ENCODE measurements at places on chromosomes 5 and 9.

- DNase-seq = no peak
Observed at GRCh38 chr5:7869474-7870136, 657 bp downstream of the MTRR start.

- no peak for DNase-seq
Observed at GRCh38 chr9:76644171-76644570, 120.1 kb upstream of the PCA3 start.

DNA sequence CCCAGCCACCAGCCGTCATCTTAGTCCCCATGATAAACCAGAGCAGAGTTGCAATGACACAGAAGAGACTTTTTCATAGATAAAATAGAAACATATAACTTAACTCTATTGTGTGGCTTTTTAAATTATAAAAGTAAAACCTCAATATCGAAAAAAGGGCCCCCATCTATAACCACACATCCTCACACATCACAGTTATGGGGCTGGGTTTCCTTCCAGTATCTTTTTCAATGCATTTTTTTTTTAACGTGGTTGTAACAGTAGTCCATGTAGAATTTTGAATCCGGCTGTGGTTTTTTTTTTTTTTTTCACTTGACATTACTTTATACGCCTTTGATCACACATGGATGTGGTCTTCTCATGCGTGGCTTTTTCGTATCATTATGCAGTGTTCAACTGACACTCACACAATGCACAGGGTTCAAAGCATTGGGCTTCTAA is 77.4 kb downstream of the CFAP77 start:
- DNase-seq = no peak

GRCh38 chr5:132557478-132558172 is 848 bp downstream of the RAD50 start:
- DNase-seq = peak; percentile 16

DNA sequence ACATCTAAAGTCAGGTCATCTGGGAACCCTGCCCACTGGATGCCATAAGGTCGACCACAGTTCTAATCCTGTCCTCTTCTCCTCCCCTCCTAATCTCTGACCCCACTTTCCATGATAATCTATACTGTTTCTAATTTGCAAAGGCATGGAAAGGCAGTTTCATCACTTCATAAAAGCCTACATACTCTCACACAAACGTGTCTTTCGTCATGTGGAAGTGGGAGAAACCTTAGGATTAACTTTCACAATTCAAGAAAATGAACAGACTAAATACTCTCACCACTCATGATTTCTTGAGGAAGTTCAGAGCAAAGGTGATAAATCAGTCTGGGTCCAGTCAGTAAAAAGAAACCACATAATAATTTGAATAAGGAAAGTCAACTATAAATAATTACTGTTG is 5.5 kb downstream of the FANCC start:
- DNase-seq = no peak

- DNase-seq = no peak
Observed at GRCh38 chr5:158116965-158117364, 258.0 kb upstream of the CLINT1 start.

DNA sequence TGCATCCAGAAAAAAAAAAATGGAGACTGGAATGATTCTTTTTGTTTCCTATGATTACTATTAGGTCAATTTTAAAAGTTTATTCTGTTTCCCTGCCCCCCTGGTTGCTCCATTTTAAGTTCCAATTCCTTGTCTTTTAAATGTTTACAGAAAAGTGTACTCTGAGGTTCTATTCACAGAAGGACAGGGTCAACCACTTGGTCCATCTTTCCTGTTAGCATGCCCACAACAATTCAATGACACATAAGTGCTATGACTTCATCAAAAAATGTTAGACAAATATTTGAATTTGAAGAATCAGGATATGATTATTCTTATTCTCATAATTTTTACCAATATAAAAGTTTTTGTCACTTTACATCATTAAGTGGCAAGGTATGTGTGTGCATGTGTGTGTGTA is 123.7 kb downstream of the PDE4D start:
- DNase-seq = no peak
